IgD-negative memory B cell (primary cell): ENCODE measurements at places on chromosomes 16 and 17. TPM values are rescaled to one million over a fixed set of nuclear protein-coding genes. Genes with fewer than 3 reads are reported as not detected.

C17orf78 gene
- not detected for polyA plus RNA-seq

GNAO1 gene
- 0.58 TPM for polyA plus RNA-seq

KRT20 gene
- not detected for polyA plus RNA-seq

ZBTB4 gene
- 15.9 TPM for polyA plus RNA-seq

TMEM231 gene
- 5.8 TPM for polyA plus RNA-seq

PLLP gene
- 1.1 TPM for polyA plus RNA-seq

CDH15 gene
- not detected for polyA plus RNA-seq
